ENCODE measurements at places on chromosomes 7 and 10. TPM values are rescaled to one million over a fixed set of nuclear protein-coding genes. Genes with fewer than 3 reads are reported as not detected.

CLDN3 gene
- total RNA-seq = not detected

MMS19 gene
- total RNA-seq = 89.7 TPM

TRIM24 gene
- 22.8 TPM for total RNA-seq

RAPGEF5 gene
- total RNA-seq = 0.72 TPM

CELF2 gene
- 168 TPM for total RNA-seq

MACC1 gene
- 0.34 TPM for total RNA-seq

LAMTOR4 gene
- total RNA-seq = 170 TPM

FAM237B gene
- total RNA-seq = not detected

ARID5B gene
- 25.4 TPM for total RNA-seq

MPP7 gene
- total RNA-seq = 23.4 TPM

AGR2 gene
- not detected for total RNA-seq

CRHR2 gene
- total RNA-seq = not detected

SCIN gene
- total RNA-seq = 0.77 TPM

GPAM gene
- 7.5 TPM for total RNA-seq

ZCWPW1 gene
- 6.2 TPM for total RNA-seq

STEAP1B gene
- 0.19 TPM for total RNA-seq

ADARB2 gene
- total RNA-seq = 0.40 TPM

STAG3 gene
- total RNA-seq = 31.1 TPM

GPNMB gene
- total RNA-seq = 19.5 TPM

PAX4 gene
- total RNA-seq = not detected

SAP25 gene
- total RNA-seq = 57.6 TPM

MRPS24 gene
- 75.7 TPM for total RNA-seq

MLXIPL gene
- total RNA-seq = not detected

SPDYE2 gene
- not detected for total RNA-seq

SCART1 gene
- 6.3 TPM for total RNA-seq

NUP205 gene
- total RNA-seq = 84.8 TPM

GET4 gene
- total RNA-seq = 44.1 TPM

LEP gene
- not detected for total RNA-seq

PALD1 gene
- total RNA-seq = 1.4 TPM

TMEM184A gene
- not detected for total RNA-seq

ANKRD61 gene
- total RNA-seq = not detected

MYL10 gene
- not detected for total RNA-seq

ACTL6B gene
- total RNA-seq = not detected

CDK14 gene
- 1.2 TPM for total RNA-seq

ASAH2 gene
- 5.2 TPM for total RNA-seq

SPDYE5 gene
- total RNA-seq = not detected

VWC2 gene
- not detected for total RNA-seq

All from activated naive CD8-positive, alpha-beta T cell treated with anti-CD3 and anti-CD28 coated beads, Interleukin-2, amount 10 ng/mL, durations not matched to agents 7 days and 5 days (primary cell).